T-helper 22 cell (primary cell): ENCODE measurements at places on chromosomes 5 and 9.

- no peak for DNase-seq
Measured at GRCh38 chr5:161134956-161135355, 282.9 kb upstream of the ATP10B start.

DNA sequence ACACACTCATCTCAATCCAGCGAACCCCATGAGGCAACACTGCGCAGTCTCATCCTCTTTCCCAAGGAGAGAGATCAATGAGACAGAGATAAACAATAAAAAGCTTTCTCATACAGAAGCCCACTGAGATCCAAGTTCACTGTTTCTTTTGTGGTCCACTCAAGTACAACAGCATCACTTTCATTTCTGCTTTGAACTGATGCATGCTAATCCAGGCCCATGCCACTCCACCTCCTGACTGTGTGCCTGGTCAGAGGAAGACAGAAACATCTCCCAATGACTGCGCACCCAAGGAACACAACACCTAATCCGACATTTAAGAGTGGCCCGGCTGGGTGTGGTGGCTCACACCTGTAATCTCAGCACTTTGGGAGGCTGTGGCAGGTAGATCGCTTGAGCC lies 104.0 kb downstream of the SERINC5 start:
- DNase-seq = no peak

- no peak for DNase-seq
Measured at GRCh38 chr9:127629468-127630081, 17.5 kb downstream of the STXBP1 start.

DNA sequence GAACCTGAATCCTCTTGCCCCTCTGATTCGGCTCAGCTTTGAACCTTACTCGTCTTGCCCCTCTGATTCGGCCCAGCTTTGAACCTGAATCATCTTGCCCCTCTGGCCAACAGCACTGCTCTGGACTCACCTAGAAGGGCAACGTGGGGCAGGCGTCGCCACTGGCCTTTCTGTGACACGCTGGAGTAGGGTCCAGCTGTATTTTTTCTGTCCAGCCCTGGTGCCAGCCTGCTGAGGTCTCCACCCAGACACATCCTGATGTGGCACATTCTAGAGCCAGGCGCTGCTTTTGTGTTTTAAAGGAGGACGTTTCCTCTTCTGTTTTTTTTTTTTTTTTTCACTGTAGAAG lies 15.2 kb upstream of the CPEB4 start:
- no peak for DNase-seq

DNA sequence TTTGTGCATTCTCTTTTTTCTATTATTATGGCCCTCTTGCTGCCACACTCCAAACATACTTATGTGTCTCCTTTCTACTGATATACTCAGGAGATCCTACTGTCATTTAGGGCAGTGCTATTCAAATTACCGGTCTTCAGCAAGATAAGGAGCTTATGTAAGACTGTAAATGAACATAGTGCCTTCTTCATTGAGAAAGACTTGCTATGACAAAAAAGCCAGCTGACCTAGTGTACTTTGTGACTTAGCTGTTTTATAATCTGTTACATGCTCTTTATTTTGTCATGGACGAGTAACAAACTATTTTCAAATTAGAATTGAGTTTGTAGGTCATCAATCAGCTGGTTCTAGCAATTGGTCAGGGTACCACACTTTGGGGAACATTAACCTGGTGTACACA lies 32.8 kb downstream of the RANBP17 start:
- DNase-seq = no peak

DNA sequence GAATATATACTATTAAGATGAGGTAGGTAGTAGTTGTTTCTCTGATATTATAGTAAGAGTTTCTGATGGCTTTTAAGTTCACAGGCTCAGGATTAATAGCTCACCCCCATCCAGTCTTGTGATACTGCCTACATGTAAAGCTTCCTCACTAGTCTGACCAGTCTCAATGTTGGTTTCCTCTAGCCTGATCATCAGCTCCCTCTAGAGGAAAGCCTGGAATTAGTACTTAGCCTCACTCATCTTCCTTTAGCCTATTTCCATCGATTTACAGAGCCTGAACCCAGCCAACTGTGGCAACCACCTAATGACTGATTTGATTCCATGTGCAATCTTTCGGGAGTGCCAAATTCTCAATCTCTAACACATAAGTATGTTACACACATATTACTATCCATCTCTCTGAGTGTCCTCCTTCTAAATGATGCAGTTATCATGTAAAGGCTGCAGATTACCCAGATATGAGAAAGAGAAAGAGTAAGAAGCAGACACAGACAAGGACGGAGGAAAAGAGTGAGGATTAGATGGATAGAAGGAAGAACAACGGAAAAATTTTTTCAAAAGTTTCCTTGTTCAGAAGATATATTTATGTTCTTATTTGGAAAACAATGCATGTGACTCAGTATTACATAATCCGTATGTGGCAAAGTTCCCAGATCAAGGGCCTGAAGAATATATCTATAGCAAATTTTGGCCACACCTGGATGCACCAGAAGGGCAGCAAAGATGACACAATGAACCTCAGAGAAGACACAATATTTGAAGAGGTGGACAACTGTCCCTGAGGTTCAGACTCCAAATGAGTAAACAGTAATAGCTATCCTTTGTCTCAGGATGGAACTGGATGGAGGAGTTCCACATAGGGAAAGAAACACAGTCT lies 333.7 kb downstream of the ELAVL2 start:
- no peak for DNase-seq

- no peak for DNase-seq
Measured at GRCh38 chr5:173065155-173065554, 9.0 kb downstream of the CREBRF start.

DNA sequence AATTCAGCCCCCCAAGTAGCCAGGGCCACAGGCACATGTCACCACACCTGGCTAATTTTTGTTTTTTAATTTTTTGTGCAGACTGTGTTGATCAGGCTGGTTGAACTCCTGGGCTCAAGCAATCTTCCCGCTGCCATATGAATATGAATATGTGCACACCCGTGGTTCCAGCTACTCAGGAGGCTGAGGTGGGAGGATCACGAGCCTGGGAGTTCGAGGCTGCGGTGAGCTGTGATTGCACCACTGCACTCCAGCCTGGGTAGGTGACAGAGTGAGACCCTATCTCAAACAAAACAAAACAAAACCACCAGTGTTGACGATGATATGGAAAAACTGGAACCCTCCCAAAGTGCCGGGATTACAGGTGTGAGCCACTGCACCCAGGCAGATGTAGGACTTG lies 32.0 kb downstream of the EHMT1 start:
- DNase-seq = no peak

DNA sequence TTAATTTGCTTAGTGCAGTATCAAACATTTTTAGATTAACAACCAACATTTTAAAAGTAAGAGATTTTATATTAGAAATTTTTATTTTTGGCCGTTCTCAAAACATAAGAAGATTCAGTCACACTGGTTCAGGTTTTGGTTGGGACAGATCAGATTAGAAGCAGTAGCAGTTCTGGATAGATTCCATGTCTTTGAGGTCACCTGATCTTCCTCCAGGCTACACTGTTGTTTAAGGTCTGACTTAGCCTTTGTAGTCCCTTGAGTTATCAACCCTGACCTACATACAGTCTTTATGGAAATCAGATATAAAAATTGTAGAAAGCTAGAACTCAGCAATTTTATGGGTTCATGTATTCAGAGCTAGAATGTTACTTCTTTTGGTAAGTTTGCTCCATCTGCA lies 910.0 kb upstream of the WWC1 start:
- DNase-seq = no peak

GRCh38 chr5:33657804-33658440 lies 217.2 kb downstream of the TARS1 start:
- DNase-seq = no peak

DNA sequence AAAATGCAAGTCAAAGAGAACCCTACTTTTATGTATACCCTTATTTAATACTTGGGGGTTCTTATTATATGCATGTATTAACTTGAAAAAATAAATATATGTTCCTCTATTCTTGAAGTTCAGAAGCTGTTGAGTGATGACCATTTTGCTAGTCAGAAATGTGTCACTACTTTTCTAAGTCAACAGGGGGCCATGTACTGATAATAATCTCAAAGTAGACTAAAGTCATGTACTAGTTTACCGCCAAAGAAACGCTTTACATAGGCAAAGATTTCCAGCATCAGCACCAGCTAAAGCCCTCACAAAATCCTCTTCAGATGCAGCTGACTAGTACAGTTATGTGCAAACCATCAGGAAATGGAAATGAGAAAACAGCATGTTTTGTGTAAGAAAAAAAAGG lies 5.7 kb upstream of the BHMT start:
- no peak for DNase-seq

DNA sequence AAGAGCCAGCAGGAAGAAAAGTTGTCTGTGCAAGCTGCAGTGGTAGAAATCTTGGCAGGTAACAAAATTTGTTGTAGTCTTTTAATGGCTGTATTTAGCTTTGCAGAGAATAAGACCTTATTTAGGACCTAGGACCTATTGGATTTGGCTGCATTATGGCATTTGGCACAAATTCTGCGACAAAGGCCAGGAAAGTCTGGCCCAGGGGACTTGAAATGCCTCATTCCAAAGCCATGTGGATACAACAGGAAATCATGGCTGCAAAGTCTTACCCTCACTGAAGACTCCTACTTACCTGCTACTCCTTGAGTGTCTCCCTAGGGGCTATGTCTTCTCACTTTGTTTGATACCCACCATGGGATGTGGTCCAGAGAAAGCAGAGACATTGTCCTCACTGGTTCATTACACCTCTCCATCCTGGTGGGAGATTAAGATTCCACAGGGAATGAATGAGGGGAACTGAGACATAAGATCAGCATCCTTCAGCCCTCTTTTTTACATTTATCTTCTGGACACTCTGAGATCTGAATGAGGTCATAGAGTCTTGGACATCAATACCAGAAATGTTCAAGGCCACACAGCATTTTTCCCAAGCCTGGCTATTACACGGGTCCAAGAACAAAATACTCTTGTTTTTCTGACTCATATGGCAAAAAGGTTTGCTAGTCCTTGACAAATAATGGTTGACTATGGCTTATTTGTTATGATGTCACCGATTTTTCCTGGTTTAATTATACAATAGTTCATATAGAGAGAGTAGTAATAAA lies 119.4 kb downstream of the PDE8B start:
- DNase-seq = no peak

DNA sequence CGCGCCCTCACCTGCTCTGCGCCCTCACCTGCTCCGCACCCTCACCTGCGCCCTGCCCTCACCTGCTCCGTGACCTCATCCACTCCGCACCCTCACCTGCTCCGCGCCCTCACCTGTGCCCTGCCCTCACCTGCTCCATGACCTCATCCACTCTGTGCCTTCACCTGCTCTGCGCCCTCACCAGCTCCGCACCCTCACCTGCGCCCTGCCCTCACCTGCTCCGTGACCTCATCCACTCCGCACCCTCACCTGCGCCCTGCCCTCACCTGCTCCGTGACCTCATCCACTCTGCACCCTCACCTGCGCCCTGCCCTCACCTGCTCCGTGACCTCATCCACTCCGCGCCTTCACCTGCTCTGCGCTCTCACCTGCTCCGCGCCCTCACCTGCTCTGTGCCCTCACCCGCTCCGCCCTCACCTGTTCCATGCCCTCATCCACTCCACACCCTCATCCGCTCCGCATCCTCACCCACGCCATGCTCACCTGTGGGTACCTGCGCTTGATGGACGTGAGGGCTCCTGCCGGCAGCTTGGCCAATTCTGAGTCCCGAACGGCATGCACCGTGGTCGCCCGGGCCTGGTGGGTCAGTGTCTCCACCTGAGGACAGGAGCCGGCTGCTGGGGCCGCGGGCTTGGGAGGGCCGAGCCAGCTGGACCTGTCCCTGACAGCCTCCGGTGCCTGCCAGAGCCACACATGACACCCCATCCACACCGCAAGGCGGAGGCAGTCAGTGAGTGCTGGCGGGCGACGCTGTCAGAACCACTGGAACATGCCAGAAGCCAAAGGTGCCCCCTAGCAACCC lies 35.6 kb upstream of the NSMF start:
- no peak for DNase-seq

GRCh38 chr5:4411664-4412063 lies 728.5 kb upstream of the ADAMTS16 start:
- DNase-seq = no peak

GRCh38 chr9:8371686-8372085 lies 572.1 kb upstream of the DMAC1 start:
- DNase-seq = no peak

DNA sequence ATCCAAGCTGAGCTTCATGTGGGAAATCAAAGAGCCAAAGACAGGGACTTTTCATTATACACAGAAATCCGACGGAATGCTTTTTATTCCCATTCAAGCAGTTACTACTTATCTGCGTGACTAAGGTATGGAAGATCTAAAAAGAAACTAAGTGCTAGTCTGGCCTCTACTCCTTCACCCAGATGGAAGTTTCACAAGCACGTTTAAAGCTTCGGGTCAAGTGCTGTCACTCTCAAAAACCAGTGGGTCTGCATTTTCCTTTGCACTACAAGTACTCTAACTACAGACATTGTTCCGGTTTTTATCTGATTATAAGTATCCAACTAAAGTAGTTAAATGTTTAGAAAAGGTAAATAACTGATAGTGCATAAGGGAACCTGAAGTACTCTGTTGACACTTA lies 13.7 kb upstream of the MTAP start:
- no peak for DNase-seq

DNA sequence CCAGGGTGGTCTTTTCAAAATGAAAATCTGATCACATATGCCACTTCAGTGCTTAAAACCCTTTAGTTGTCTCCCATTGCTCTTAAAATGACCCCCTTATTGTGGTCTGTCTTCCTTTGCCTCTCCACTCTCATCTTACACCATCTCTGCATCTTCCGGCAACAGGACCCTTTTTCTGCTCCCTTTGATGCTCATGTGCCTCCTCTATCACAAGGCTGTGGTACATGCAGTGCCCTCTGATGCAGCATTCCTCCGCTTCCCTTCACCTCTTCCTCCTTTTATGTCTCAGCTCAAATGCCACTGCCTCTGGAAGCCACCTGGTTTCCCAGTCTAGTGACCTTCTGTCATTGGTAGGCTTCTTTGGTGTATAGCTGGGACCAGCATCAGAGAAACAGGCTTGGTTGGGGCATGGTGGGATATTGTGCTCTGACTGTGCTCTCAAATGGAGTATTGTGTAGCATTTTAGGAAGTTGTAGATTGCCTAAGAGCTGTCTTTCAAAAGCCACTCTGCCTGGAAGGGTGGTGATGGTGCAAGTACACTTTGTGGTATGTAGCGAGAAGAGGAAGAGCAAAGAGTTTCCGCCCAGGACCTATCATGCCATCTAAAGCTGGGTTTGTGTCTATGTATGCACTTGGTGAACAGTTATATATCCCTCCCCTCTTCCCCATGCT lies 28.1 kb downstream of the ARHGAP26 start:
- DNase-seq = no peak

- no peak for DNase-seq
Measured at GRCh38 chr5:73418244-73418691, 30.3 kb downstream of the FOXD1 start.

GRCh38 chr9:99779277-99779676 lies 42.4 kb upstream of the NR4A3 start:
- no peak for DNase-seq

- no peak for DNase-seq
Measured at GRCh38 chr5:178476531-178476930, 113.7 kb downstream of the COL23A1 start.

- no peak for DNase-seq
Measured at GRCh38 chr9:110252509-110253139, 3.7 kb downstream of the TXN start.
